ENCODE measurements at places on chromosomes 4 and X.

DNA sequence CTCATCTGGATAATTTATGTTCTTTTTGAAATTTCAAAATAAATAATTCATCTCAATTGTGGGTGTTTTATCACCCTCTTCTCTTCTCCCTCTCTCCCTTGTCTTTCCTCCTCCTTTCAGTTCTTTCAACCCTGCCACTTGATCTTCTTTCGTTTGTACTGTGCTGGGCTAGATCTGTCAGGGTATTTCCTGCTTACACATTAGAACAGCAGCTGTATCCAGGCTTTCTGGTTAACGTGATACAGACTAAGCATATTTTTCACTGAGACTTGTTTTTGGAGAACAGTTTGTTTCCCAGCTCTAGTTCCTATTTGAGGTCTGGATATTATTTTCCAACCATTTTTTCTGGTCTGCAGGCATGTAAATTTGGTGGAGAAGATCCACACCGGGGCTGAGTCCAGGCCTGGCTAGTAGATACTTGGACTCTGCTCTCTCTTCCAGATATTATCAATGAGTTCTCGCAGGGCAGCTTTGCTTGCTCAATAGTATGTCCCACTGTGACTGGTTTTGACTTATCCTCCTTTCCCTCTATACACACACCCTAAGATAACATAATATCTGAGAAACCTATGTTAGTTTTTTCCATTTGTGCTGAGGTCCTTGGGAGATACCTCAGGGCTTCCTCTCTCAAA, 1310.7 kb upstream of the TENM3 start:
- DNase-seq: no peak

- no peak for DNase-seq
These were observed 54.6 kb upstream of the TENM3 start for GRCh38 chr4:182188622-182189021.

DNA sequence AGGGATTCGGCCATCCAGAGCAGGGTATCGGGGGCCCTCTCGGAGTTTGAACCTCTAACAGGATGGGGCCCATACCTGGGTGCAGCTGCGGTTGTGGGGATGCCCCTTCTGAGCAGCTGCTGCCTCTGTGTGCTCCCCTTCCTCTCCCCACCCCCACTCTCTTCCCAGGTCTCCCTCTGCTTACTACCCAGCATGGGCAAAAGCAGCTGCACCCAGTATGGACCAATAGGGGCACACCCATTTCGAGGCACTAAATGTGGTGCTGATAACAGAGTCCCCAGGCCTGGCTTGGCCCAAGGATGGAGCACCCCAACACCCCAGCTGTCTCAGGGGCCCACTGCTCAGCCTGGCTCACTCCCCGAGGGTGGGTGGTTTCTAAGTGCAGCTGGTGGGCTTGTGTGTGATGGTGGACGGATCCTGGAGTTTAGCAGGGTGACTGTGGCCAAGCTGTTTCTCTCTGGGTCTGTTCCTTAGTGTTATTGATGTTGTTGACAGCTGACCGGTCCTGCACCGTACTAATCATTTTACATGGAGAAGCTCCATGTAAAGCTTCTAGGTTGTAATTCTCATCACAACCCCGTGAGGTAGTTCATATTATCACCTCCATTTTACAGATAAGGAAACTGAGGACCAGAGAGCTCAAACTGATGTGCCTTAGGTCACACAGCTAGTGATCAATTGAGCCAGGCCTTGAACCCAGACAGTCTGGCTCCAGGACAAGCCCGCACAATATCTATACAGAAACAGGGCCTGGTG, 13.1 kb upstream of the KIAA0232 start:
- no peak for DNase-seq

DNA sequence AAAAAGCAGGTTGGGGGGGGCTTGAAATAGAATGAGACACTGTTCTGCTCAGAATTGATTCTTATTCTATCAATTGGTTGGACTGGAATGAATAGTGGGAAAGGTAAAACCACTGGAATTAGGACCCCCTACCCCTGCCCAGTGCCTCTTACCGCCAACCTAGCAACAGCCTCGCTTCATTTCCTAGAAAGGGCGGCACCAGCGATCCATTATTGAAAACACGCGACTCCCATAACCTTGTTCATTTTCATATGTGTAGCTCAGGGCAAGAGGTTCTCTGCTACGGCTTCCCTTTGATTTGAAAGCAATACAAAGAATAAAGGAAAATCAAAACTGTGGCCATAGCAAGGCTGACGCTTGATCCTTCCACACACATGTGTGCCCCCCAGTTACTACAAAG, 33.7 kb downstream of the IDS start:
- no peak for DNase-seq

- DNase-seq: no peak
These were observed 447.5 kb upstream of the PITX2 start for GRCh38 chr4:111070390-111070789.

DNA sequence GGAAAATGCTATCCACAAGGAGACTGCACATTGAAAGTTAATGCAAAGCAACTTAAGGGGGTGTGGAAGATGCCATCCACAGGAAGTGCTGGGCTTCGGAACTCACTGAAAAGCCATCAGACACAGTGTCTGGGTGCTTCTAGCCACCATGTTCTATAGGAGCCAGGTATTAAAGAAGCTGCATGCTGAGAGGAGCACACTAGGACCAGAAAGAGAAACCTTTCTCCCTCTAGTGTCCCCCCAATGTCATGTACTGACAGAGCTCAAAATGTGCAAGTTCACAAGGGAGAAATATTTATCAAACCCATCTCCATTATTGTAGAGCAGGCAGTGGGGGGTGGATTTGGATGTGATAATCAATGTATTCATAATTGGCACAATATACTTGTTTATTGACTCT, 510.9 kb downstream of the GRID2 start:
- no peak for DNase-seq

DNA sequence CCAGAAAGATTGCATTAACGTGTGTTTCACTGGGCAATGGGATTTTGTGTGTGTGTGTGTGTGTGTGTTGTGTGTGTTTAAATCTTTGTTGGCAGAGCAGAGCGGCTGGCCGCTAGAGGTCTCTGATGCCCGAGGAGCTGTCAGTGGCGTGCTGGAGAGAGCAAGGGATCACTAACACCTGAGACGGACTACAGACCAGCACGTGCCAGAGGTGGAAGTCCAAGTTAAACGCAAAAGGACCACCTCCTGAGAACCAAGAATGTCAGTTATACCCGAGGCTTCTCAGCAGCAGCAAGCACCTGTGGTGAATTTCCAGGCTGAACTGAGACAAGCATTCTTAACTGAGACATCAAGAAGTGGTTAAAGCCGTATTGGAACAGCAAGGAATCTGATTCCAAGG, 9.0 kb upstream of the SLC25A14 start:
- DNase-seq: no peak

DNA sequence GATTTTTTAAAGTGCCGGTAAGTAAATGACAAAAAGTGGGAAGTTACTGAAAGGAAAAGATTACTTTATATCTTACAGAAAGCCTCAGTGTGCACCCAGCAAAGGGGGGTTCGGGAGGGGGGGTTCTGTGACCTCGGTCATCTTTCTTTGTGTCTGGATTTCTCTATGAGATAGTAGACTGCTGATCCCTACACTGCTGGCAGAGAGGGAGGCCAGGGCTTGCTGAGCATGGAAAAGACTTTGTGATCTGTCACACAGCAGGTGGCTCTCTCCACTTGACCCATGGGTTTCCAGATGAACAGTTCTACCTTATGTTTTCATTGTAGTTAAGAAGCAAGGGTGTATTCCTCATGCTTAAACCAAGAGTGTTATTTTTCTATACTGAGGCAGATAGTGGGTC, 475.6 kb downstream of the PCDH10 start:
- DNase-seq: peak; percentile 64
